LHCN-M2 (cell line): ENCODE measurements at places on chromosomes 1 and 21.

- DNase-seq = no peak
Measured at GRCh38 chr1:179575497-179576314, at the start of gene NPHS2. Gene NPHS2 (minus strand): TSS chr1:179575948. CDS start chr1:179575864, 84 bp downstream.

GRCh38 chr1:8463144-8463927 is 145.4 kb downstream of the SLC45A1 start:
- peak; percentile 73 for DNase-seq

DNA sequence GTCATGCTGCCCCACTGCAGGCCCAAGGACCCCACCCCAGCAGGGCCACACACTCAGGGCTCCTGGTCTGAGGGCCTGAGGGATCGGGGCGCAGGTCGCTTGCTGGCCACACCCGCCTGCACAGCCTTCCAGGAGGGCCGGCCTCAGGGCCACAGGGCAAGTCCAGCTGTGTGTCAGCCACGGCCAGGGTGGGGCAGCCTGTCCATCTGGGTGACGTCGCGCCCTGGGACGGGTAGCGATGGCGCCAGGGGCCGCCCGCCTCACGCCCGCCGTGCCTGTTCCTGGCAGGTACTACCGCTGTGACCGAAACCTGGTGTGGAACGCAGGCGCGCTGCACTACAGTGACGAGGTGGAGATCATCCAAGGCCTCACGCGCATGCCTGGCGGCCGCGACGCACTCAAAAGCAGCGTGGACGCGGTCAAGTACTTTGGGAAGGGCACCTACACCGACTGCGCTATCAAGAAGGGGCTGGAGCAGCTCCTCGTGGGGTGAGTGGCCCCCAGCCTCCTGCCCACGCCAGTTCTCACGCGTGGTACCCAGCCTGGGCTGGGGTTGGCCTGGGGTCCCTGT is 2.5 kb downstream of the COL6A1 start:
- DNase-seq = no peak

DNA sequence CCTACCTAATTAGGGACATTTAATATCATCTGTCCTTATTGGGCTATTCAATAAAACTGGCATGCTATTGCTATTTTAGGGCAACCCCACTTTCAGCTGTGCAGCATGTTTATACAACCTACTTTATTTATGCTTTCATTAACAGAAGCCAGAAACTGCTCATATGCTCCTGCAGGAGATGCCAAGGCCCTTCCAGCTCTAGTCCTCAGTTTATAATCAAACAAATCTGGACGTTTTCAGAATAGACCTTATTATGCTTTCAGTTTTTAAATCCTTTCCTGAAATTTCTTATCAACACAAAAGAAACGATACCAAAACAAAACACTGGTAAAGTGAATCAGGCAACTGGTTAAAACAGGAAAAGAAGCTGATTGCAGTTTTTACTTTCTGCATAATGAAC is 53.2 kb downstream of the PTGS2 start:
- no peak for DNase-seq

DNA sequence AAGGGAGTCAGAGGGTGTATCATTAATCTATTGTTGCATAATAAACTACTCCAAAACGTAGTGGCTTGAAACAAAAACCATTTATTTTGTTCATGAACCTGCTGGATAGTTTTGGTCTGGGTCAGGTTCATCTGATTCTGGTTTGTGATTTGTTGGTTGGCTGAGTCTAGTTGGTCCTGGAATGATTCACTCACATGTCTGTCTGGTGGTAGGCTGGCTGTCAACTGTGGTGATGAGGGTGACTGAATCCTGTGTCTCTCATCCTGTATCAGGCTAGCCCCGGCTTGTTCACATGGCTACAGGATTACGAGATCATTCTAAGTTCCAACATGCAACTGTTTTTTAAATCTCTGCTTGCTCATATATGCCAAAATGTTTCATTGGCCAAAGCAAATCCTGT is 22.5 kb upstream of the SIKE1 start:
- peak; percentile 13 for DNase-seq

GRCh38 chr1:88685259-88685620 is 1.2 kb downstream of the PKN2 start:
- no peak for DNase-seq

DNA sequence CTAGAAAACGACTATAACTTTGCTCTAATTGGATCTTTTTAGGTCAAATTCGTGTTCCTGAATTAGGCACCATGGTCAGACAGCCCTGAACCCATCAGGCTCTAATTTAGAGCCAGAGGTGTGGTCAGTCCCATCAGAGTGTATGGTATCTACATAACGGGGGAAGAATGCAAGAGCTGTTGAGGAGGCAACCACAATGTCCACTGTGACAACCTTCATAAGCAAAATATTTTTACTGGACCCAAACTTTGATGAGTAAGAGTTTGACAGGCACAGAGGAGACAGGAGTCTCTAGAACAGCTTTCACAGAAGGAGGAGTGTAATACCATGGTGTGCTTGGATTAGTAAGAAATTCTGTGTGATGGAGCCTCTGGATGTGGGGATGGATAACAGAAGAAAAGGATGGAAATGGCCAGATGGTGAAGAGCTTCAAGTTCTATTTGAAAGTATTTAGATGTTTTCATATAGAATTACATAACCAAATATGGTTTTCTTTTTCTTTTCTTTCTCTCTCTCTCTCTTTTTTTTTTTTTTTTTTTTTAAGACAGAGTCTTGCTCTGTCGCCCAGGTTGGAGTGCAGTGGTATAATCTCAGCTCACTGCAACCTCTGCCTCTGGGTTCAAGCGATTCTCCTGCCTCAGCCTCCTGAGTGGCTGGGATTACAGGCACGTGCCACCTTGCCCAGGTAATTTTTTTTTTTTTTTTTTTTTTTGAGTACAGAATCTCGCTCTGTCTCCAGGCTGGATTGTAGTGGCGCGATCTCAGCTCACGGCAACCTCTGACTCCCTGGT is 24.9 kb downstream of the UBE2U start:
- peak; percentile 86 for DNase-seq

DNA sequence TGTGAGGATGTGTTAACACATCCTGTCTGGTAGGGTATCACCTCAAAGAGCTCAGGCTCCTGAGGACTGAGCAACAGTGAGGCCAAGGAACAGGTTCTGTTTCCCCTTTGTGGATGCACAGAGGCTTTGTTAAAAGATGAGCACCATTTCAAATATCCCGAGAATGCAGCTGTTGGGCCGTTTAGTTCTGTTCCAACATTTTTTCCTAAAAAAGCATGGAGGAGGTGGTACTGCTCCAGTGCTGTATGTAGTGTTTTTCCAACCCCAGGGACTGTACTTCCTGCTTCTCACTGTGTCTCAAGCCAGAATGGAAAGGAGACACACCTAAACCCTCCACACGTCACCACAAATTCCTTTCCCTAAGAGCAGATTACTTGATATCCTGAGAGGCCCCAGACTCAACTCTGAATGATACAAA is 53.8 kb upstream of the BCL10 start:
- peak; percentile 94 for DNase-seq

GRCh38 chr1:201014816-201015200 is 8.7 kb downstream of the KIF21B start:
- no peak for DNase-seq

DNA sequence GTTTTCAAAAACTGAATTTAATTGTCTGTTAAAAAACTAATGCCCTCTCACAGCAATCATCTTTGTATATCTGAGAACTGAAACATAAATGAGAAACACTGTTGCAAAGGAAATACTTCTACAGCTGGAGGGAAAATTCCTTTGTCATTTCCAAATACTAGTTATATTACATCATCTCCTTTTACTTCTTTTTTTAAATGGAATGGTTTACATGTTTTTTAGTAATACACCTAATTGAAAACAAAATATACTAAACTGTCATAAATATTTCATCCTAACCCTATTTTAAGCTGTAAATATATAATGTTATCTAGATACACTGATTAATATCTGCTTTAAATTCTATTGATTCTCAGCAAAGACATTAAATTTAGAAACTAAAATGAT is 19.1 kb downstream of the CDC42BPA start:
- DNase-seq = peak; percentile 18

GRCh38 chr1:54051933-54052430 is 1.0 kb downstream of the TMEM59 start:
- DNase-seq = no peak

DNA sequence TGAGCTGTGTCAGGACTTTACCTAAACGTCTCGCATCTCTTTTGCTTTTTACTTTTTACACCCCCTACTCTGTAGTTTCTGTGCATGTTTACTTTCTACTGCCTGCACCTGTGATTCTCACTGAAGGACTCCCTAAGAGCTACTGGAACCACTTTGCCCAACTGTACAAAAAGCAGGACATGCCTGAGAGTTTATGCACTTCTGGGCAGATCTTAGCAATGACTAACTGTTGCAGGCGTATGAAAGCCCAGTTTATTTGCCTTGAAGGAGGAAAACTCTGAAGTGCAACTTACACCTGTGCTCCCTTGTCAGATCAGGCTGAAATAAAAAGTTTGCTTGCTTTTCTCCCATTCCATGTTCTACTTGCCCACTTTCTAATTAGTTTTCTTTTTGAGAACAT is 467.0 kb upstream of the USP24 start:
- DNase-seq = peak; percentile 68

DNA sequence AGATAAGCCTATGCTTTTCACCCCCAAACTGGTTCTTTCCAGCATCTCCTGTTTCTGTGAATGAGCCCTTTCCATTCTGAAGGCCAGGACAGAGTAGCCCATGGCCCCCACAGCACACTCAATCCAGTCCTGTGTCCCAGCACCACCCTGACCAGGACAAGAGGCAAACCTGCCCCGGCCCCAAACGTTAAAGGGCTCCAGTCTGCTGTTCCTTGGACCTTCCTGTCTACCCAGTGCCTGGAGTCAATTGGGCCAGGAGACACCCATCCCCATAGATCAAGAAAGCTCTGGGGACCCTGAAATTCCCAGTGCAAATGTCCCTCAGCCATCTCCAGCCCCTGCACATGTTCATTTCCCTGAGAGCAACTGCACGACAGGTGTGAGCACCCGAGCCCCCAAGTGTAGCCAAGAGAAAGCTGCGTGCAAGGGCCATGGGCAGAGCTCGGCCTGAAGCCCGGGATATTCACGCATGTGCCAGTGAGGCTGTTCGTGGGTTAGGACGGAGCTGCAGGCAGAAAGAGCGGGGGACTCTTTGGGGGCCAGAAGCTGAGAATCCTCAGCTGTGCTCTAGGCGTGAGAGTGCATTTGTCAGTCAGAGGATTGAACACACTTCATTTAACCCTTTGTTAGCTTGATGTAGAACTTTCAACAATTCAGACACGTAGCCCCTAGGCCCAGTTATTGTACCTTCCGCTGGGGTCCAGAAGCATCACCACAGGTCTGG is 4.2 kb upstream of the RIPK4 start:
- no peak for DNase-seq

DNA sequence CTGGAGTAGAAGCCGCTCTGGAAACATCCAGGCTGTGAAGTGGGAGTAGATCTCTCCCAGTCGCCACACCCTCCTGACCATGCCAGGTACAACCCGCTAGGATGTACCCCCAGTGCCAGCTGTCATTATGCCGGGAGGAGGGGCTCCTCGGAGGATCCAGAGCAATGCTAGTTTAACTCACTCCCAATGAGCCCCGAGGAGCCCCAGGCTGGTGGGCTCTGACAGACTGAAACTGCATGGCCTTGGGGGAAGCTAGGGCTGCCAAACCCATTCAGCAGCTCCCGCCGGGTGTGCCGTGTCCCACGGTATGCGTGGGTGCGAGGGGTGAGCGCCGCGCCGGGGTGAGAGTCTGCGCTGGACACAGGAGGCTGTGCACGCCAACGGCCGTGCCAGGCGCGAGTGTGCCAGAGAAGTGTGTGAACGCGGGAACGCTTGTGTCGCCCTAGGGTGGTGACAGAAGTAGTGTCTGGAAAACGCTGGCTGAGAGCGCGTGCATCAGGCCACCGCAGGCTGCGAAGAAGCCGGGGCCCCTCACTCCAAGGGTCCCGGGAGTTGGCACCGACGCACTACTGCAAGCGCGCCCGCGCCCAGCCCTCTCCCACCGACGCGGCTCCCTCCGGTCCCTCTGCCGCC is 177.1 kb upstream of the EDN2 start:
- no peak for DNase-seq

GRCh38 chr1:240619906-240620621 is 8.1 kb upstream of the GREM2 start:
- no peak for DNase-seq

GRCh38 chr1:54549181-54549924 is 1.3 kb downstream of the ACOT11 start:
- no peak for DNase-seq

GRCh38 chr1:162950187-162950586 is 89.2 kb upstream of the CCDC190 start:
- DNase-seq = peak; percentile 30

- DNase-seq = peak; percentile 93
Measured at GRCh38 chr1:172745014-172745413, 86.1 kb downstream of the FASLG start.

GRCh38 chr21:39176271-39176709 is 7.0 kb downstream of the PSMG1 start:
- DNase-seq = no peak

- no peak for DNase-seq
Measured at GRCh38 chr1:8447616-8448150, 129.8 kb downstream of the SLC45A1 start.

DNA sequence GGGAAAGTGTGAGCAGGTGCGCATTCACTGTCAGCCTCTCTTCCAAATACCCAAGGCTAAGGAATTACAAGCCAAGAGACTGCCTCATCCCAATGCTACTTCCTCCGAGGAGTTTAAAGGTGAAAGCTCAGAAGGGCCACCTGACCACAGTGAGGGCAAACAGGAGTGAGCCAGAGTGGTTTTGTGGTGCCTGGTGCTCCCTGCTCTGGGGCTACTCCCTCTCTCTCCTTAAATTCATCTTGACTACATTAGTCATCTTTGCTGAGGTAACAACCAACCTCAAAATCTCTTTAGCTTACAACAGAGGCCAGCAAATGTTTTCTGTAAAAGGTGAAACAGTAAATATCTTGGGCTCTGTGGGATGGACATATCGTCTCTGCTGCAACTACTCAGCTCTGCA is 14.2 kb upstream of the ZBTB8A start:
- no peak for DNase-seq

GRCh38 chr1:108045460-108045859 is 80.5 kb upstream of the VAV3 start:
- no peak for DNase-seq

- peak; percentile 1 for DNase-seq
Measured at GRCh38 chr21:39484711-39485276, 33.0 kb downstream of the SH3BGR start.
